ENCODE measurements at places on chromosomes 13 and 19.

- no peak for DNase-seq
These were observed 476.8 kb downstream of the DIAPH3 start for GRCh38 chr13:59686798-59687394.

GRCh38 chr19:16386619-16387240 is 62.1 kb downstream of the KLF2 start:
- DNase-seq, result no peak

- no peak for DNase-seq
These were observed 2.8 kb upstream of the ADM5 start for GRCh38 chr19:49686503-49687088.

DNA sequence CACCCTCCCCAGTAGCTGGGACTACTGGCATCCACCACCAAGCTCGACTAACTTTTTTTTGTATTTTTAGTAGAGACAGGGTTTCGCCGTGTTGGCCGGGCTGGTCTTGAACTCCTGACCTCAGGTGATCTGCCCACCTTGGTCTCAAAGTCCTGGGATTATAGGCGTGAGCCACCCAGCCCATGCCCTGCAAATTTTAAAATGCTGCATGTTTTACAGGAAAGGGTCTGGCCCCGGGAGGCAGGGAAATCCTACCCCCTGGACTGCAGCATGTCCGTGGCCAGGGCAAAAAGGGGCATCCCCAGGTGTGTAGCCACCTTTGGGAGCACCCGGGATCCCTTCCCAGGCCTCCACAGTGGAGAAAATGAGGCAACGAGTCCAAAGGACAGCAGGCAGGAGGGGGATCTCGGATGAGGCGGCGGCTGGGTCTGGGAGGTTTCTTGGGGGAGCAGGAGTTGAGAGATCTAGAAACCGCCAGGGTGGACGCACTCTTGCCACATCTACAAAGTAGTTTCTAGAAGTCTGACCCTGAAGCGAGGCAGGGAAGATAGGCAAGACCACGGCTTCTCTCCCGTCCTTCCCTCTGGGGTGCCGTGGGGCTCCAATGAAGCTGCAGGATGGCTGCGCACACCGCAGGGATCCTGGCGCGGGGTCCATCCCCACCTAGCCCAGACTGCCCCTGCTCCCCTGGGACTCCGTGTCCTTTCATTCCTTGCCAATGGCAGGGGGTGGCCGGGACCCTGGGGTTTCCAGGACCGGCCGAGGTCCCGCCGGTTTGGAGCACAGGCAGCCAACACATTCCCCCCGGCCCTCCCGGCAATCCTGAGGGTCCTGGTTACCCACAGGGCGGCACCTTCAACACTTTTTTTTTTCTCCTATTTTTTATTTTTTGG is 21.3 kb upstream of the ZBTB7A start:
- no peak for DNase-seq

GRCh38 chr19:6109947-6110346 is 353 bp downstream of the RFX2 start:
- DNase-seq, result no peak

GRCh38 chr13:105607426-105607825 is 928.0 kb downstream of the EFNB2 start:
- no peak for DNase-seq

DNA sequence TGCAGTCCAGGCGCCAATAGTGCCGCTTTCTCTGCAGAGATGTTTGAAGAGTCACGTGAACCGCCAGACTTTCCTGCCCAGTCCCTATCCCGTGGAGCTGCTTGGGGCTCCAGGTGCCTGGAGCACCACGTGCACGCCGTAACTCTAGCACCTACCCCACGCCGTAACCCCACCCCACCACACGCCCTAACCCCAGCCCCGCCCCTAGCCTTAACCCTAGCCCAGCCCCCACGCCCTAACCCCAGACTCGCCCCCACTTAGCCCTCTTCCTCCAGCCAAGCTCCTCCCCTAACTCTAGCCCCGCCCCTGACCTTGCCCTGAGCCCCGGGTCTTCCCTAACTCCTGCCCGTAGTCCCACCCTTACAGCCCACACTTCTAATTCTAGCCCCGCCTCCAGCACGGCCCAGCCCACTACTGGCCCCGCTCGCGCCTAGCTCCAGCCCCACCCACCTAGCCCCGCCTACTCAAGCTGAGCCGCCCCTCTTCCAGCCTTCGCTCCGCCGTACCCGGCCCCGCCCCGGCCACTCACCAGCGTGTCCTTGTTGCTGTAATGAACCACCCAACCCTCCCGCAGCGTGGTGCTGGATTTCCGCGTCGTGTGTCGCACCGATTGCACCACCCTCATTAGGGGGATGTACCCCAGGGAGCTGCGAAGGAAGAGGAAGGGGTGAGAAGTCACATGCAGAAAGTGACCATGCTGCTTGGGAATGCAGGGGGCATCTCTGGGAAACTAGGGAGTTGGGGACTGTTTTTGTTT is 19.5 kb downstream of the PRKD2 start:
- no peak for DNase-seq

DNA sequence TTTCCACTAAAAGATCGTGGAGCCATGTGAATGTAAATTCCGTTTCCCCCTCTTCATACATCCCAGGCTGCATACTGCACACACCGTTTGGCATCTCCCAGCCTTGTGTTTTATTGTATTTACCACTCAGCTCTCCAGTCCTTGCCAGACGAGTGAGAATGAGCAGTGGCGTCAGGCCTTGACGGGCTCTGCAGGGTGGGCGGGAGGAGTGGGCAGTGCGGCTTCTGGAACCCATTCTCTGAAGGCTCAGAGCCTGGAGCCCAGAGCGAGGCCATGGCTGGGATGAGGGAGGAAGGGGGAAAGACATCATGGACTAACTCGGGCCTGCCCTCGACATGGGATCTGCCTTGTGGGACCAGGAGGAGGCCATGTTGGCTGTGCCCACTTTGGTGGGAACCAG is 25.1 kb downstream of the BICRA start:
- DNase-seq, result no peak

- DNase-seq, result no peak
These were observed 2.6 kb downstream of the HSH2D start for GRCh38 chr19:16146112-16146511.

DNA sequence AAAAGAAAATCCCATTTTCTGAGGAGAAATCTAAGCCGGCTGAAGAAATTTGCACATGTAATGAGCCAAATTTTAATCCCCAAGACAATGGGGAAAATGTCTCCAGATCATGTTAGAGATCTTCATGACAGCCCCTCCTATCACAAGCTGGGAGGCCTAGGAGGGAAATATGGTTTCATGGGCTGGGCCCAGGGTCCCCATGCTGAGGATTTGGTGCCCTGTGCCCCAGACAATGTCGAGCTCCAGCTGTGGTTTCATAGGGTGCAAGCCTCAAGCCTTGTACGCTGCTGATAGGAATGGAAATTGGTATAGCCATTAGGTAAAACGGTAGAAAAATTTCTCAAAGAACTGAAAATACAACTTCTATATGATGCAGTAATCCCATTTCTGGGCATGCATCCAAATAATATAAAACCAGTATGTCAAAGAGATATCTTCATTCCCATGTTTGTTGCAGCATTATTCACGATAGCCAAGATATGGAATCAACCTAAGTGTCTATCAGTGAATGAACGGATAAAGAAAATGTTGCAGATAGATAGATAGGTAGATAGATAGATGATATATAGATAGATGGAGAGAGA is 19.3 kb upstream of the FREM2 start:
- DNase-seq, result no peak

- no peak for DNase-seq
These were observed 736 bp downstream of the SMAD9 start for GRCh38 chr13:36919171-36919832.

GRCh38 chr19:38224014-38224862 is at the start of gene DPF1:
DPF1 (minus strand) TSS chr19:38224222; CDS start chr19:38224142, 80 bp downstream.
- DNase-seq, result peak; percentile 47

DNA sequence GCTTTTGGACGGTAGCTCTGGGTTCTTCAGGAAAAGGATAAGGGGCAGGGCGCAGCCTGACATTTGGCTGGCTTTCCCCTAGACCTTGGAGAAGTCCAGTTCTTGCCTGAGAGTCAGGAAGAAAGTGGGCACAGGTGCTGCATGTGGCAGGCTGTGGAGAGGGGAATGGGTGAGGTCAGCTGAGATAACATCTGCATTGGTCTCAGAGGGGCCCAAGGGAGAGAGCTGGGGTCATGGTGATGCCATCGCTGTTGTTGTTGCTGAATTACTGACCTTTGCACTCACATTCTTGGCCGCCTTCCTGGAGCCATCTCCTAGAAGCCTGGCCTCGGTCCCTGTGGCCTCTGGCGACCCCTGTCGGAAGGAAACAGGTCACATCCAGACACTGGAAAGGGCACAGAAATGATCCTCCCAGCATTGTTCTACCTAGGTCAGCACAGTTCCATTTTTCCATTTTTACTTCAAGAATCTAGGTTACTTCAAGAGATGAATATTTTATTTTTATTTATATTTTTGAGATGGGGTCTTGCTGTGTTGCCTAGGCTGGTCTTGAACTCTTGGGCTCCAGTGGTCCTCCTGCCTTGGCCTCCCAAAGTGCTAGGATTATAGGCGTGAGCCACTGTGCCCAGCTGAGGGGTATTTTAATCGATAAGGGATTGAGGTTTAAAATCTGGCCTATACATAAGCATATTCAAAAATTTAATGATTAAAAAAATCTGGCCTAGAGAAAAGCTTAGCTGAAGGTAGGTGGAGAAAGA is 6.5 kb upstream of the LIPE start:
- DNase-seq, result no peak

DNA sequence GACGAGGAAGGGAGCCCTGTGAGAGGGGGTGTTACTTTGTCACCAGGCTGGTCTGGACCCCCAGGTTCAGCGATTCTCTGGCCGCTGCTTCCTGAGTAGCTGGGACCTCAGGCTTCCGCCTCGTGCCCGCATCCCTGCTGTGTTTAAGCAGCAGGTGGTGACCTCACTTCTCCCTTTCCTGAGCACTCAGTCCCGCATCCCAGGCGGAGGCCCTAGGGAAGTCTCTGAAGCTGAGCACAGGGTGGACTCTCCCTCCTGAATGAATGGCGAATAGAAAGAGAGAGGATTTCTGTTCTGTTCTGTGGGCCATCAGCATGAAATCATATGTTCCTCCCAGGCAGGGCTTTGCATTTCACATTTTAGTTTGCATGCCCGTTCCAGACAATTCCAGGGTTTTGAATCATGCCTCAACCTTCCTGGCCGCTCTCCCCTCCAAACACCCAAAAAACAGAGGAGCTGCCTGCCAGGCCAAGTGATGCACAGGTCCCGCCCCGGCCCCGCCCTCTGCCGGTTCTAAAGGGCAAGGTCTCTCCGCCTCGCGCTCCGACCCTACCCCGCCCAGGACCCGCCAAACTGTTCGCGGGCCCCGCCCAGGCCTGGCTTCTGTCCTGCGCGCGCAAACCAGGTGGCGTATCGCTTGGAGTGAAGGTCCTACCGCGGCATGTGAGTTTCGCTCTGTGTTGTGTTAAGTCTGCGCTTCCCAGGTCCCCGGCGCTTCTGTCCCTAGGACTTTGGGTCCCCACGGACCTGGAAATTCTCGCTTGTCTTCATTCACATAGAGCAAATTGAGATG is 35.1 kb upstream of the ZNF808 start:
- DNase-seq, result no peak

DNA sequence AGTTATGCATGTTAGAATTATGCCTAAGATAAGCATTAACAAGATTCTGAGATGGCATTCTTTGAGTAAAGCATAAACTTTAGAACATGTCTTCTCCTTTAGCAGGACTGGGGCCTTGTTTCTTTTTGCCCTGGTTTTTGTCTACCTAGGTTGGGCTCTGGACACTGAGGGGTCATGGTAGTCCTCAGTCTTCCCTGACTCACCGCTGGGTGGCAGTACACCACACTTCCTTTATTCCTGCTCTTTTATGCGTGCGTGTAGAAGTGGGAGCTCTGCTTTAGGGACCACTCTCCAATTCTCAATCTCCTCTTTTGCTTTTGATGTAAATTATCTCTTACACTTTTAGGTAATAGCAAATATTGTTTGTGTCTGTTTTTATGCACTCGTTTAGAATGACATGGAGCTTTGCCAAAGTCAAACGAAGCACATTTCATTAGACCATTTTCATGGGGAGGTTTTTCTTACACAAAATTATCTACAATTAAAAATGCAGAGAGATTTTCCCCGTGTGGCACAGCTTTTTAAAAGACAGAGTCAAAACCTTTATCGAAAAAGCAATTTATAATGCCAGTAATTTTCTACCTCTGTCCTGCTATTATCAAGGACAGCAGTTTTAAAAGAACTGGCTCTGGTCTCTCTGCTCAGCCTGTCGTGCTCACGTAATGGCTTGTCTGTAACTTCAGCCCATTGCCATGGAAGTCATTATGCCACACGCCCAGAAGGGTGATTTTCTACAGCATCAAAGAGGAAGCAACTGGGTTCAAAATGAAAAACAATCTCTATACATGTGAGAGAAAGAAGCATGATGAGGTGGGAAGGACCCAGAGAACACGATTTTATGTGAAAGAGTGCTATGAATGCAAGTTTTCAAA is 413.9 kb downstream of the COG6 start:
- peak; percentile 34 for DNase-seq

DNA sequence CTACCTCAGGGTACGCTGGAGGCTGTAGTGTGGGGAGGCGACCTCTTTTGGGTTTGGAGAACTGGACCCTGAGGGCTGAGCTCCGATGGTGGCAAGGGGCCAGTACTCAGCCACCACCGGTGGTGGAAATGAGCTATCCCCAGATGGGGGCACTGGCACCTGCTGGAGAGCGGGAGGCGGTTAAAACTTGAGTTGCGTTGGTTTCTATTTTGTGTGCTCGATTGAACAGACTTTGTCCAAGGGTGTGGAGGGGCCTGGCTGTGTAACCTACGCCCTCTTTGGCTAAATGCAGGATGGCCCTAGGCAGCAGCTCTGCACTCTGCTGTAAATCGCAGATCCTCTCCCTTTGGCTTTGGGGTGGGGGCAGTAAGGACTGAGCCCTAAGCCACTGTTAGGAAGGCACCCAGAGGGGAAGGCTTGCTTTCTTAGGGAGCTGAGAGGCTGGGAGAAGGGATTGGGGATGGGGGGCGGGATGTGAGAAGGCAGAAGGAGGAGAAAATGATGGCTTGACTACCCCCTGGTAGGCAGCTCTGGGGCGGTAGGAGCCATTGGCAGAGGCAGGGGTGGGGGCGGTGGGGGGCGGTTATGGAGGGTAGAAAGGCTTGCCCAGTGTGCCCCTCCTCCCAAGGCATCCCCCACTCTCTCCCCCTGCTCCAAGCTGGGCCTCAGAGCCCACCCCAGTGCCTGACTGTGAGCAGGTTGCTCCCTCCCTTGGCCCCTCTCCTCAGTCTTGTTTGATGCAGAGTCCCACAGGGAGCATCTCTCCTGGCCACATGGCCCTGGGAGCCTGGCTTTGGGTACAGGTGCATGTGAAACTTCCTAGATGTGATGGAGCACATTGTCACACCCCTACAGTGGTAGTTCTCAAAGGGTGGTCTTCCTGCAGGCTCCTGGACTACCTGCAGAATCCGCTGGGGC is 5.0 kb downstream of the VSTM2B start:
- no peak for DNase-seq

- DNase-seq, result no peak
These were observed 42.8 kb upstream of the NPAS1 start for GRCh38 chr19:46976845-46977320.

Measured in activated CD8-positive, alpha-beta memory T cell treated with anti-CD3 and anti-CD28 coated beads for 48 hours (primary cell).